Activated T-helper 2 cell treated with anti-CD3 and anti-CD28 coated beads, Interferon-gamma antibody, Interleukin-2, Interleukin-4, amounts not matched to agents 10 μg/mL and 5 μg/mL and 100 μg/mL, durations not matched to agents 14 hours and 24 hours and 36 hours (primary cell): ENCODE measurements at places on chromosomes 5 and 9.

DNA sequence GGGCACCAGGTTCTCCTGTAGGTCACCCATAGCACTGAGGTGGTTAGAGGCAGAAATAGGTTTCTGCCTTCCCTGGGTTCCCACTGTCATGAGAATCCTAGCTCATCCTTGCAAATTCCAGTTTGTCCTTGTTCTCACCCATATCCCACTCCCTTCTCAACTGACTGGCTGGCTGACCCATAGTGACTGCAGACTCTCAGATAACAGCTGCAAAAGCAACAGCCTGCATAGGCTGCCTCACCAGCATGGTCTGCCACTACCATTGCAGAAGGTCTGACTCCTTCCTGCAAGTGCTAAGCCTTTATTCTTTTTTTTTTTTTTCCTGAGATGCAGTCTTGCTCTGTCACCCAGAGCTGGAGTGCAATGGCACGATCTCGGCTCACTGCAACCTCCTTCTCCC is 194.0 kb downstream of the SEMA6A start:
- no peaks in the 10 kb centered on the region for H3K27me3 ChIP-seq
- no peaks in the 10 kb centered on the region for H3K4me1 ChIP-seq
- no peak for DNase-seq
- no peaks in the 10 kb centered on the region for H3K36me3 ChIP-seq

- no peaks in the 10 kb centered on the region for H3K4me1 ChIP-seq
- no peak overlapping the region for H3K4me3 ChIP-seq
- H3K27me3 ChIP-seq, result peaks cover 13% of the 10 kb centered on the region
- DNase-seq, result no peak
Observed at GRCh38 chr5:71893451-71893850, 174.4 kb downstream of the CARTPT start.

GRCh38 chr9:1536522-1537170 is 478.5 kb upstream of the SMARCA2 start:
- H3K36me3 ChIP-seq, result no peaks in the 10 kb centered on the region
- H3K4me1 ChIP-seq, result peaks cover 23% of the 10 kb centered on the region
- DNase-seq, result no peak
- peak overlapping the region; percentile 71 for H3K27ac ChIP-seq
- no peaks in the 10 kb centered on the region for H3K27me3 ChIP-seq
- no peak overlapping the region for H3K4me3 ChIP-seq

GRCh38 chr5:76175821-76176403 is 92.7 kb downstream of the SV2C start:
- no peak for DNase-seq
- peaks cover 18% of the 10 kb centered on the region for H3K4me1 ChIP-seq
- H3K27me3 ChIP-seq, result peaks cover 7% of the 10 kb centered on the region

- no peaks in the 10 kb centered on the region for H3K4me1 ChIP-seq
- DNase-seq, result no peak
- H3K36me3 ChIP-seq, result peaks cover 56% of the 10 kb centered on the region
- H3K27me3 ChIP-seq, result no peaks in the 10 kb centered on the region
Observed at GRCh38 chr9:95962936-95963335, 87.4 kb downstream of the ERCC6L2 start.

DNA sequence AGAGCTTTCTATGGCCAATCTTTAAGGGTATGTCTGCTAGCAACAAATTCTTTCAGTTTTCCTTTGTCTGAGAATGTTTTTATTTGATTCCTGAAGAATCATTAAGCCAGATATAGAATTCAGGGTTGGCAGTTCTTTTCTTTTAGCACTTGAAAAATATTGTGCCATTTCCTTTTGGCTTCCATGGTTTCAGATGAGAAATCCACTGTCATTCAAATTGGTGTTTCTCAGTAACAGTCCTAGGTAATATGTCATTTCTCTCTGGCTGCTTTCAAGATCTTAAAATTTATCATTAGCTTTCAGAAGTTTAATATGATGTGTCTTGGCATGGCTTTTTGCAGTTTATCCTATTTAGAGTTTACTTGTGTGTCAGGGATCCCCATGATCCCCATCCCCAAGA is 67.7 kb downstream of the TEX10 start:
- H3K27ac ChIP-seq, result no peak overlapping the region
- no peaks in the 10 kb centered on the region for H3K27me3 ChIP-seq
- no peaks in the 10 kb centered on the region for H3K4me1 ChIP-seq

GRCh38 chr5:52996979-52997378 is 7.8 kb downstream of the ITGA2 start:
- no peak for DNase-seq
- peaks cover 22% of the 10 kb centered on the region for H3K27me3 ChIP-seq
- peaks cover 12% of the 10 kb centered on the region for H3K4me1 ChIP-seq
- H3K4me3 ChIP-seq, result no peak overlapping the region
- peaks cover 22% of the 10 kb centered on the region for H3K36me3 ChIP-seq

DNA sequence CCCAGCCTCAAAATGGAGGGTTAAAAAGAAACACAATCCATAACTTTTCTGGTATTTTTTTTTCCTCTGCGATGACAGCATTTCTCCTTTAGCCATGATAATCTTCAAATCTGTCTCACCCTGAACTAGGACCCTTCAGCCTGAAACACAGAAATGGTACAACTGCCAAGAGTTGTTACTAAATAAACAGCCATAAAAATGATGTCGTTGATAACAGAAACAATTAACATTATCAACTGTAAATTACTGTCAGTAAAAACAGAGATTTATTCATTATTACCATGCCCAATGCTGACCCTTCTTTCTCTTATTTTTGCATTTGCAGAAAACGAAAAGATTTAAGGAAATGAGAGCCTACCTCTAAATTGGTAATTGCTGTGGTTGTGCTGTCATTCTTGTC is 19.4 kb upstream of the MIER3 start:
- no peak for DNase-seq
- no peaks in the 10 kb centered on the region for H3K36me3 ChIP-seq
- H3K4me1 ChIP-seq, result no peaks in the 10 kb centered on the region
- H3K27me3 ChIP-seq, result peaks cover 35% of the 10 kb centered on the region

- no peaks in the 10 kb centered on the region for H3K4me1 ChIP-seq
- no peak overlapping the region for H3K27ac ChIP-seq
- H3K27me3 ChIP-seq, result no peaks in the 10 kb centered on the region
- no peak for DNase-seq
- no peak overlapping the region for H3K4me3 ChIP-seq
- H3K36me3 ChIP-seq, result no peaks in the 10 kb centered on the region
Observed at GRCh38 chr5:81230416-81230815, 2.7 kb upstream of the CKMT2 start.

DNA sequence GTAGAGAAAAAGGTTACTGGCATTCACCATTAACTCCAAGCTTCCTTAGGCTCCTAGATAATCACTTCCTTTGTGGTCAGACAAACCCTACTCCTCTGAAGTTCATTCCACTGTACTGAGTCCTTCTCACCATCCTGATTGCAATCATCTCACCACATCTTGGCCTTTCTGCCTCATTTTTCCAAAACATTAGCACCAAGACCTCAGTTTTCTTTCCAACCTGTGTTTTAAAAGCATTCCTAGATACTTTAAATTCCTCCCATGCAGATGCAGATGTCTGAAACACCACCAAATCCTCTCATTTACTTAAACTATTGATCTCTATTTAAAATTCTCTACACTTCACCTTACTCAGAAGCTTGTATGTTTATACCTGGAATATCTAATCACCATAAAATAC is 961.3 kb upstream of the CTNND2 start:
- DNase-seq, result no peak
- no peaks in the 10 kb centered on the region for H3K27me3 ChIP-seq
- H3K27ac ChIP-seq, result no peak overlapping the region
- H3K36me3 ChIP-seq, result no peaks in the 10 kb centered on the region
- H3K4me3 ChIP-seq, result no peak overlapping the region
- no peaks in the 10 kb centered on the region for H3K4me1 ChIP-seq

DNA sequence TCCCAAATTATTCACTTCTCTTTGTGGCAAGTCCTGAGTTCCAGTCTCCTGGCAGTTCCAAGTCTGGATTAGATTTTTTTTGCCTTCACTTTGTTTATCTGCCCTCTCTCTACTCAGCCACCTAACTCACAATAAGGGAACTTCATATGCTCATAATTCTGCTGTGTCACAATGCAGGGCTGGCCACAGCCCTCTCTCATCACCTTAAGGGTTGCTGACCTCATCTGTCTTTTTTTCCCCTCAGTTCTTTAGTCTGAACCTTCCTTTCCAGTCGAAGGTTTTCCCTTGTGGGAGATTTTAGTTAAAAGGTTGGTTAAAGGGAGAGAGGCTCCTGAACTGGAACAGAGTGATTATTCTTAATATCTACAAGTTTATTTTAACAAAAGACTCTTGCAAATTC is 4.1 kb downstream of the BAG1 start:
- no peak overlapping the region for H3K4me3 ChIP-seq
- peaks cover 22% of the 10 kb centered on the region for H3K4me1 ChIP-seq
- peaks cover 70% of the 10 kb centered on the region for H3K36me3 ChIP-seq
- H3K27ac ChIP-seq, result no peak overlapping the region
- DNase-seq, result no peak

- H3K4me3 ChIP-seq, result no peak overlapping the region
- peaks cover 23% of the 10 kb centered on the region for H3K27me3 ChIP-seq
- H3K36me3 ChIP-seq, result no peaks in the 10 kb centered on the region
- no peak for DNase-seq
Observed at GRCh38 chr9:91750343-91750742, 199.7 kb downstream of the ROR2 start.

GRCh38 chr5:91359962-91360609 is 23.0 kb downstream of the ARRDC3 start:
- H3K4me1 ChIP-seq, result peaks cover 7% of the 10 kb centered on the region

GRCh38 chr5:156154757-156155156 is 172.2 kb upstream of the SGCD start:
- H3K27me3 ChIP-seq, result no peaks in the 10 kb centered on the region
- no peaks in the 10 kb centered on the region for H3K36me3 ChIP-seq
- H3K27ac ChIP-seq, result no peak overlapping the region
- H3K4me3 ChIP-seq, result no peak overlapping the region
- DNase-seq, result no peak

DNA sequence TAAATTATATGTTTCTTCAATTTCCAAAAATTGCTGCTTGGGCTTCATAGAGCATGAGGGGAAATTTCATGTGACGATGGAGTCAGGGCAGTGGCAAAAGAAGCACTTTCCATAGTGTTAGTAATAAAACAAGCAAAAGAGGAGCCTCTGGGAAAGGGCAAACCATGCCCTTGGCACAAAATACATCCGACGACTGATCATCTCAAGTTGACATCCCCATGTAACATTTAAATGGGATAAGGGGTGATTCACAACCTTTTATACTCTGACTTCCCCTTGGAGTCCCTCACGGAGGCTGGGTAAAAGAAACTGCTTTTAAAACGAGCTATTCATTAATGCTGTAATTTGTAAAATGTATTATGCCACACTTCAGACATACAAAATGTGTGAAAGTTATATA is 161.4 kb upstream of the DMRT1 start:
- H3K4me1 ChIP-seq, result peaks cover 15% of the 10 kb centered on the region
- H3K27ac ChIP-seq, result no peak overlapping the region
- H3K27me3 ChIP-seq, result no peaks in the 10 kb centered on the region
- H3K4me3 ChIP-seq, result no peak overlapping the region
- H3K36me3 ChIP-seq, result no peaks in the 10 kb centered on the region

- H3K4me1 ChIP-seq, result peaks cover 19% of the 10 kb centered on the region
- no peak for DNase-seq
- H3K27me3 ChIP-seq, result peaks cover 6% of the 10 kb centered on the region
Observed at GRCh38 chr5:54761213-54761701, 224.1 kb downstream of the ESM1 start.

- no peak overlapping the region for H3K4me3 ChIP-seq
- DNase-seq, result no peak
- H3K36me3 ChIP-seq, result peaks cover 8% of the 10 kb centered on the region
- H3K4me1 ChIP-seq, result peaks cover 72% of the 10 kb centered on the region
Observed at GRCh38 chr5:76525956-76526355, 97.2 kb downstream of the F2RL2 start.

DNA sequence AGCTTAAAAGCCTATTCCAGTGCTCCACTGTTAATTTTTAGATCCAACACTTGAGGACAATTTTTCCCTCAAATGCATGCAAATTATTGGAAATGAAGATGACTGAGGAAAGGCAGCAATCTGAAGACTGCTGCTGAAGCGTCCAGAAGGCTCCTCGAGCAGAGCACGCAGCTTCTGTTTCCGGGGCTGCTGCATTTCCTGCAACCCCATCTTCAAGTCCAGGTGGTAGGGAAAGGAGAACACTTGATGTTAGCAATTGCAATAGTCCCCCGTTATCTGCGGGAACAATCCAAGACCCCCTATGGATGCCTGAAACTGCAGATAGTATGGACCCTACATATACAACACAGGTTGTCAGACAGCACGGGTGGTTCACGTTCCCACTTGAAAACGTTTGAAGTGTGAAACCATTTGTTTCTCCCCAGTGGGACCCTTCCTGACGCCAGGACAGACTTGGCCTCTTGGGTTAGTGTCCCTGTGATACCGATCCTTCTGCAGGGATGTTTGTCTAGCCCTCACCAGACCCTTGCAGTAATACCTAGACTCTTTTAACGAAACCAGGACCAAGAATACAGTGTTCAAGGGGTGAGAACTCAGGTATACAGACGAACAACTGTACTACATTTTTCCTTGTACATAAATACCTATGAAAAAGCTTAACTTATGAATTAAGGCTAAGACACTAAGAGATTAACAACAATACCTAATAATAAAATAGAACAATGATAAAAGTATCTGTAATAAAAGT is 152.3 kb downstream of the HSD17B3 start:
- no peak for DNase-seq
- peaks cover 13% of the 10 kb centered on the region for H3K27me3 ChIP-seq
- peaks cover 41% of the 10 kb centered on the region for H3K4me1 ChIP-seq
- H3K36me3 ChIP-seq, result no peaks in the 10 kb centered on the region
- peak overlapping the region; percentile 43 for H3K27ac ChIP-seq

- no peak for DNase-seq
- no peak overlapping the region for H3K27ac ChIP-seq
- no peaks in the 10 kb centered on the region for H3K27me3 ChIP-seq
Observed at GRCh38 chr5:78243639-78244038, 50.9 kb downstream of the AP3B1 start.

DNA sequence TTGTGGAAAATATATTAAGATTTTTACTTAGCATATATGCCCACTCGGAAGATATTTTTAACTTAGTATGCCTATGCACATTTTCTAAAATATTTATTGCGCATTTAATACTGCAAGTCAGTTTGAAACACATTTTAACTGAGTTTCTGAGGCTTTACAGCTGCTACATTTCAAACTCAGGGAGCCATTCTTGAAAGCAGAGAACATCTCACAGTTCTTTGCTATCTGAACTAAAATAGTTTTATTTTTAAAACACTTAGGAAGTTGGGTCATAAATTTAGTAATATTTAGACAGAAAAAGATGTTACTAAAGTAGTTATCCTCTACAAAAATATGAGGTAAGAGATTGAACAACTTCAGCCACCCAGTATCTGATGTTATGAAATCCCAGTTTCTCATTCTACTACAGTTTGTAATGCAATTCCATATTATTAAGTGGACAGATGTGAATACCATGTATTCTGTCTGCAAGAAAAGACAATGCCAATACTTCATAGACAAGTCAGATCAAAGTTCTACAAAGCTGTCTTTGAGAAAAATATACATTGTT is 409.9 kb upstream of the EDIL3 start:
- DNase-seq, result no peak
- H3K4me3 ChIP-seq, result no peak overlapping the region
- H3K36me3 ChIP-seq, result no peaks in the 10 kb centered on the region
- no peak overlapping the region for H3K27ac ChIP-seq
- no peaks in the 10 kb centered on the region for H3K27me3 ChIP-seq

- no peak overlapping the region for H3K4me3 ChIP-seq
- H3K4me1 ChIP-seq, result no peaks in the 10 kb centered on the region
- H3K27ac ChIP-seq, result no peak overlapping the region
Observed at GRCh38 chr5:4772591-4772990, 367.5 kb upstream of the ADAMTS16 start.

- peak overlapping the region; percentile 50 for H3K27ac ChIP-seq
- no peaks in the 10 kb centered on the region for H3K27me3 ChIP-seq
- DNase-seq, result peak; percentile 35
- H3K4me1 ChIP-seq, result peaks cover 16% of the 10 kb centered on the region
- H3K36me3 ChIP-seq, result peaks cover under 1% of the 10 kb centered on the region
Observed at GRCh38 chr5:135324897-135325650, 74.0 kb downstream of the MACROH2A1 start.
